IPS DF 19.7 (cell line): ENCODE measurements at places on chromosomes 3 and 15.

- no peak for DNase-seq
Measured at GRCh38 chr15:68326711-68327354, 49.3 kb downstream of the FEM1B start.

GRCh38 chr15:100311833-100312476 lies 29.8 kb downstream of the ADAMTS17 start:
- DNase-seq = no peak

- DNase-seq = no peak
Measured at GRCh38 chr3:44026220-44026865, 215.3 kb upstream of the TOPAZ1 start.

GRCh38 chr3:188955919-188956318 lies 215.9 kb upstream of the TPRG1 start:
- no peak for DNase-seq

DNA sequence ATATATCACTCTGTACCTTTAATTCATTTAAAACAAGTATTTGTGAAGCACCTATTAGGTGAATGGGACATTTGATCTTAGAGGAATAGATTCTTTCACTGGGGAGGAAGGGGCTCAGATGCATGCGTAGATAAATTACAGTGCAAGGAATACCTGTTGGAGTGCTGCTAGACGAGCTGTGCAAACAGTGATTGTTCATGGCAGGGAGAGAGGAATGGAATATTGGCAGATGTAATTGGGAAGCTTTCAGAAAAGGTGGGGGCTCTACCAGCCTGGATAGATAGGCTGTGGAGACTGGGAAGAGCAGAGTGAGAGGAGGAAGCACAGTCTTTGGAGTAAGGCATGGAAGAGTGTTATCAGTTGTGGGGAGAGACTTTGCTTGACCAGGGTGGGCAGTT lies 116.8 kb downstream of the AKAP13 start:
- no peak for DNase-seq

DNA sequence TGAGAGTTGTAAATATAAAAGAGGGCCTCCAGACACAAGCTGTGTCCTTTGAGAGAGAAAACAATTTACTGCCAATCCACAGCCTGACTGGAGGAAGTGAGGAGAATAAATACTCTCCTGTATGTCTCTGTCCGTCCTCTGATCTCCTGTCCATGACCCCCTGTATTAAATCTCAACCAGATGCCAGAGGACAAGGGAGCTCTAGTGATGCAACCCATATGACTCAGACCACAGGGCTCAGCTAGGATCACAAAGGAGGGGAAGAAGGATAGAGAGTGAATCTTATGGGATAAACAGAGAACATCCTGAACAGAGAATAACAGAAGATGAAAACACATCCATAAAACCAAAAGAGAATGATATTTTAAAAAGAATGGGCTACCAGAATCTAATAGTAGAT lies 482.6 kb downstream of the PLOD2 start:
- no peak for DNase-seq

DNA sequence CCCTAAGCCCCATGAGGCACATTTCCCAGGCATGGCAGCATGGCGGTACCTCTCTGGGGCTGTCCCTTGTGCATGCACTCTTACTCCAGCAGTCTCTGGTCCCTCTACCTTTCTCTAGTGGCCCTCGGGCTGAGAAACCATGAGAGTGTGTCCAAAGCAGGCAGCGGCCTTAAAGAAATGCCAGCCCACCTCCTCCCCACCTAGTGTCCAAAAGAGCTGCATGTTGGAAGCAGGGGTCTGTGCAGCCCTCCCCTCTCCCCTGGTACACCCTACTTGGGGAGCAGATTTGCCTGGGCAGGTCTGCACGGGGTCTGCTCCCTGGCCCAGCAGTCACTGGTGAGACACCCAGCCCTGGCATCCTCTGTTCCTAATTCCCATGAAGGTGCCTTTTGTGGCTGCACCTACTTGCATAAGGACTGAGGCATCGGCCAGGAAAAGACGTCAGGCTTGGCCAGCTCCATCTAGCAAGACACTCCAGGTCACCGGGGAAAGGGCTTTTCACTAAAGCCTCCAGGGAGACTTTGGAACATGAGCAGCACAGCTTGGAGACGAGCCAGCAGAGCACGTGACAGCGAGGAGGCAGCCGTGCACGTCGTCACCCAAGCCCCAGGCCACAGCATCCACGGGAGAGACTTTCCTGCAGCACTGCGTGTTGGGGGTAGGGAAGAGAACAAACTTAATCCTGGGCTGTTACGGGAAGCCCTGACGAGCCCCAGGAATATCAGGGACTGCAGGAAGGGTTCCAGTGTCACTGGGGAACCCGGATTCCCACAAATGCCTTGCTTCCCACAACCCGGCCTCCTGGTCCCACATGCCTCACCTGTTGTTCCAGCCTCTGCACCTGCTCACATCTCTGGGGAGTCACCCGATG lies 38.8 kb downstream of the TM2D3 start:
- DNase-seq = no peak

DNA sequence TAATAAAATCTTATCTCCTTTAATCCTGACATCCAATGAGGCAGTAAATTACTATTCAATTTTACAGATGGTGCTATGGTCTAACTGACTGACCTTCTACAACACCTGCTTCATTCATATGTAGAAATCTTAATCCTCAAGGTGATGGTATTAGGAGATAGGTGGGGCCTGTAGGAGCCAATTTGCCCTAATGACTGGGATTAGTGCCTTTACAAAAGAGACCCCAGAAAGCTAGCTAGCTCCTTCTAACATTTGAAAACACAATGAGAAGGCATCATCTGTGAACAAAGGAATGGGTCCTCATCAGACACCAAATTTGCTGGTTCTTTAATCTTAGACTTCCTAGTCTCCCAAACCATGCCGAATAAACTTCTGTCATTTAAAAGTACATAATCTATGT lies 137.4 kb upstream of the UBP1 start:
- DNase-seq = no peak

- no peak for DNase-seq
Measured at GRCh38 chr15:100310513-100311153, 31.1 kb downstream of the ADAMTS17 start.

- no peak for DNase-seq
Measured at GRCh38 chr15:33243869-33244268, 49.4 kb upstream of the FMN1 start.

- DNase-seq = no peak
Measured at GRCh38 chr3:37259291-37259690, 84.9 kb upstream of the LRRFIP2 start.

DNA sequence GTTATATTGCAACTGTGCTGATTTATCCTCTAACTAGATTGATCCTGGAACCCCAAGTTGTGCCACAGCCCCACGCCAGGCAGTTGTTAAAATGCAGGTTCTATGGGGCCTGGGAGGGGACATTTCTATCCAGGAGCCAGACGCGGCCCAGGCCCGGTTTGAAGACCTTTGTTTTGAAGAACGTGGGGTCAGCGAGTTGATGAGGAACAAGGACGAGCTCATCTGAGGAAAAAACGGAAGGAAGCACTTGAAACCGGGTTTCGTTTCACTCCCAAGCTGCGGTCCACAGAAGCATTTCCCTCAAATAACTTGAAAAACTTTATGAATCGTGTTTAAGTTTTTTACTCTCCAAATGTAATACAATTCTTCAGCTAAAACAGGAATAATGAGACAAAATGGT lies 76.4 kb downstream of the CHSY1 start:
- no peak for DNase-seq

- DNase-seq = no peak
Measured at GRCh38 chr15:79371591-79371990, 60.5 kb upstream of the MINAR1 start.

- DNase-seq = no peak
Measured at GRCh38 chr3:81274671-81275070, 486.8 kb downstream of the GBE1 start.

- no peak for DNase-seq
Measured at GRCh38 chr3:43659250-43659880, 31.4 kb upstream of the ABHD5 start.

- DNase-seq = no peak
Measured at GRCh38 chr3:38756892-38757291, 59.1 kb downstream of the SCN10A start.

- no peak for DNase-seq
Measured at GRCh38 chr3:8488411-8488810, 13.2 kb upstream of the LMCD1 start.

- no peak for DNase-seq
Measured at GRCh38 chr15:43465100-43465499, 27.9 kb downstream of the TP53BP1 start.

GRCh38 chr15:101477851-101478362 lies 11.6 kb downstream of the PCSK6 start:
- no peak for DNase-seq

DNA sequence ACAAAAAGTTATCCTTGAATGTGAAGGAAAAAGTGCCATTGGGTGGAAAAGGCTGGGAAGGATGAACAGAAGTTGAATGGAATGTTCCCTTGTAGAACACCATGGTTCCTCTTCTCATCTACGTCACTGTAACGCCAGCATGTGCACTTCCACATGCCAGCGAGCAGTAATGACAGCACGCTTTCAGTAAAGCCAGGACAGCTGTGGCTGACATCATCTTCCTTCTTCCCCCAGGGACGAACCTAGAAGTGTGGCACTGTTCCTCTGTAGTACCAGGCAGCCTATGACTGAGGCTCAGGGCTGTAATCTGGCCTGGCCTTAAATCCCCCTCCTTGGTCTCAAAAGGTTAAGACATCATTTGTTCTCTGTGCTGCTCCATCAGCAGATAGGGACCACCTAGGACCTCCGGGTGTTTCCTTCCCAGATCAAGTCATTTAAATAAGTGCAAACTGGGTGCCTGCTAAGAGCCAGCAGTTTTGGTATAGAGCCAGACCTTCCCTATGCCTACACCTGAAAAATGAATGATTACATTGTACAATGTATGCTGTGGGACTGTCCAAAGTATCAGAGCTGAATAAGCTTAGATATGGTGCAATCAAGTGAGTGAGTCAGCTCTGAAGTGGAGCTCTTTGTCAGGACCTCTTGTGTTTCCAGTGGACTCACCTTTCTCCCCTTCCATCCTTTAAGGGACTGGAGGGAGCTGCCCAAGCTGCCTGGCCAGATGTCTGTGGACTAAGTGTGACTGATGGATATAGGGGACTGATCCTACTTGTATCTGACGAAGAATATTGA lies 5.6 kb upstream of the SRPRB start:
- DNase-seq = no peak

DNA sequence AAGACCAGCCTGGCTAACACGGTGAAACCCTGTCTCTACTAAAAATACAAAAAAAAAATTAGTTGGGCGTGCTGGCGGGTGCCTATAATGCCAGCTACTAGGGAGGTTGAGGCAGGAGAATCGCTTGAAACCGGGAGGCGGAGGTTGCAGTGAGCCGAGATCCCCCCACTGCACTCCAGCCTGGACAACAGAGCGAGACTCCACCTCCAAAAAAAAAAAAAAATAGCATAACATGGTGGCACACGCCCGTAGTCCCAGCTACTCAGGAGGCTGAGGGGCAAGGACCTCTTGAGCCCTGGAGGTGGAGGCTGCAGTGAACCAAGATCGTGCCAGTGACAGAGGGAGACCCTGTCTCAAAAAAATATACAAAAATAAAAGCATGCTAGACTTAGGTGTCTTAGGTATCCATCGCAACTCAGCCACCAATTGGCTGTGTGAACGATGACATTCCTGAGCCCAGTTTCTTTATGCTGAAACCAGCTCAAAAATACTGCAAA lies 6.2 kb downstream of the PLCH1 start:
- no peak for DNase-seq

DNA sequence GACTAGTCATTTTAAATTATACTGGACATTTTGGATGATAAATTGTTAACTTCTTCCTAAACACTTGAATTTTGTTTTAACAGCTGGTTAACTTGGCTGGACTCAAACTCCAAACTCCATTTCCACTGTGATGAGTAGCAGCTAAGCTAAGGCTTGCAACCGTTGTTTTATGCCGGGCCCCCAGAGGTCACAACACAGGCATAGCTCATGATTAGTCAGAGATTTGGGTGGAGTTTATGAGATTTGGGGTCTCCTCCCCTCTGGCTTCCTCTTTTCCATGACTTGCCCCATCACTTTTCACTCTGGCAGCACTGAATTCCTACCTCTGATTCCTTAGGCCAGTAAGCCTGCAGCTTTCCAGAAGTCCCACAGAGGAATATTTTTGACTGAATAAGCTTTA lies 12.8 kb downstream of the THAP10 start:
- DNase-seq = no peak

DNA sequence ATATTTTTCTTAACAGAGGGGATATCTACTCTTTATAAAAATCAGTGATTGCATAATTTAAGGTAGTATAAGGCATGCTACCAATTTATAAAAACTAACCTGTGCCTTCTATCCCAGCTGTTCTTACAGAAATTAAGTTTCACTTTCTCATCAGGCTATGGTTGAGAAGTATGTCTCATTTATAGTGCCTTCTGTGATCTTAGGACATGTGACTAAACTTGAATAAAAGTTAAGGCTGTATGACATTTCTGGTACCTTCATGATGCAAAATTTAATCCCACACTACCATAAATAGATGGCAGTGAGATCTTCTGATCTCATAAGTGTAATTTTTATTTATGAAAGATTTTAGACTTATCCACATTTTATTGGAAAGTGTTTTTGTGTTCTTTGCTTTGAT lies 12.6 kb downstream of the TIPARP start:
- no peak for DNase-seq

DNA sequence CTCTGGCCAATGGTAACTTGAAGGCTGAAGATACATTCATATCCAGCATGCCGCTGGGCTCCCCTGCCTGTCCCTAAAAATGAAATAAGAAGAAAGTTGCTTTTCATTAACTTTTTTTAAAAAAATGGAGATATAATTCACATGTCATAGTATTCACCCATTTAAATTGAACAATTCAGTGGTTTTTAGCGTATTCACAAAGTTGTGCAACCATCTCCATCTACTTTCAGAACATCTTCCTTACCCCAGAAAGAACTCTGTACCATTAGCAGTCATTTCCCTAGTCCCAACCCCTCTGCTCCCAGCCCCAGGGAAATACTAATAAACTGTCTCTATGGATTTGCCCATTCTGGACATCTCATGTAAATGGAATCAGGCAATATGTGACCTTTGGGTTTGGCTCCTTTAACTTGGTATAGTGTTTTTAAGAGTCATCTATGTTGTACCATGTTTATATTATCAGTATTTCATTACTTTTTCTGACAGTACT lies 55.8 kb upstream of the GATM start:
- DNase-seq = no peak

DNA sequence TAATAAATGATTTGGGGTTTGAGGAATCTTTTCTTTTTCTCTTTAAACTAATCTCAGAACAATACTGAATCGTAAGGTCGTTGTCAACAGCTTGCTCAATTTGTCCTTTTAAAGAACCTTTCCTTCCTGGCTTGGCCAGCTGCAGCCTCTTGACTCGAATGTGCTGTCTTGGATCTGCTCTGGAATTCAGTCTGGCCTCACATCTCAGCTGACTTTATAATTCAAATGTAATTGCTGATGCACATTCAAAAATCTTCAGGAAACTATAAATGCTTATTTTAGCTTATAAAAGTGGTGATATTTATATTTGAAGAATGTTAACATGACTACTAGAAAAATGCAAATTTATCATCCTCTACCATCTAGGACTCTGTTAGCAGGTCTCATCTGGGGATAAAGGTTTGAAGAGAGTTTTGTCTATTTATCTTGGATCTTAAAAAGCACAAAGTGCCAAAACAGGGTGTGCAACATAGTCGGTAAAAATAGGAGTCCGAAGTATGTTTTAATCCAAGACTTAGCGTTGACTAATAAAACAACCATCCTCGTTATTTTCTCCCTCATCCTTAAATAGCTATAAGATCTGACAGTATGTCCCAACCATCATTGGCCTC lies 1035.2 kb downstream of the MCTP2 start:
- DNase-seq = no peak
